ENCODE measurements at places on chromosomes 12 and 14.

DNA sequence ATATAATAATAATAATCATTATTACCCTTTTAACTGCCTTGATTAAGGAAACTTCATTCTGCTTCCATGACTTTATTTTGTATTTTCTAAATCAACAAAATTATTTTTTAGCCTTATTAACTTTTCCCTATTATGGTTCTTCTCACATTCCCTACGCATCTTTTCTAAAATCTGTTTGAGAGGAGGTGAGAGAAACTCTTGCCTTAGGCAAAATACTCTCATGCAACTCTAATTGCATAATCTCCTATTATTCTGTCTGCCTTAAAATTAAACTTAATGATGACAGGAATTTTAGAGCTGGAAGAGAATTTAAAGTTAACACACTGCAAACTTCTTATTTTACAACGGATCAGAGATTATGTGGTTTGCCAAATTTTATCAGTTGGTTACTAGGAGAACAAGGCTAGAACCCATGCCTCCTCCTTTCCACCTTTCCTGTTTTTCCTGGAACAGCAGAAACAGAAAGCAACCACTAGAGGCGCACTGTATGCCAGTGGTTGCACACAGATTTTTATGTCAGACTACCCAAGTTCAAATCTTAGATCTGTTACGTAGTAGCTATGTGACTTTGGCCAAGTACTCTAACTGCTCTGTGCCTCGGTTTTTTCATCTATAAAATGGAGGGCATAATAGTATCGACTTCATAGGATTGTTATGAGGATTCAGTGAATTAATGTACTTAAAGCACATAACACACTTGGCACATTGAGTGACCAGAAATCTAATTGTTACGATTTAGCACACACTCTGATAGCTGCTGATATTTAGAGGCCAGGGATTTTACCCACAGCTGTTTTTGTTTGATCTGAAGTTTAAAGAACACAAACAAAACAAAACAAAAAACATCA lies 4.3 kb upstream of the BRMS1L start:
- no peak for DNase-seq

- DNase-seq = no peak
Measured at GRCh38 chr12:10218021-10218420, 5.3 kb downstream of the GABARAPL1 start.

DNA sequence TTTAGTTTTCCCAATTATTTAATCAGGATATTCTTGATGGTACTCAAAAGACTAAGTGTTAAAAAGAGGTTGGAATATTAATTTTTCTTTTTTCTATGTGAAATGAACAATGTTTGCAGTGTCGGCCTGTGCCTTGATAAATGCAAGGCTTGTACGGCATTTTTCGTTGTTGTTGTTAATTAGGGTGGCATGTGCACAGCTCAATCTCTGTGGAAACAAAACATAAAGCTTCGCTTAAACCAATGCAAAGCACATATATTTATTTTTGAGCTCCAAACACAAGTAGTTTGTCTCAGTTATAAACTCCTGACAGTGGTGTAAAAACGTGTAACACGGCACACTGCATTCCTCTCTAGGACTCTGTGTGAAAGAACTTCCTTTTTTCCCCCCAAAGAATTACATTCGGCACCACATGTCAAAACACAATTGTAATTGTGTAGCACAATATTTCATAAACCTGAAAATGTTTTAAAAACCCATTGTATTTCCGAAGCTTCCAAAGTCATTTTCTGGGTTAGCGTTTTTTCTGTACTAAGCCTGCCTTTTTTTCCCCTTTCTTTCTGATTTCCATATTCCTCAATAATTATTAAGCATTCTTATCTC lies 498.0 kb downstream of the VRK1 start:
- DNase-seq = no peak

GRCh38 chr12:27539191-27539631 lies 15.2 kb downstream of the PPFIBP1 start:
- no peak for DNase-seq

DNA sequence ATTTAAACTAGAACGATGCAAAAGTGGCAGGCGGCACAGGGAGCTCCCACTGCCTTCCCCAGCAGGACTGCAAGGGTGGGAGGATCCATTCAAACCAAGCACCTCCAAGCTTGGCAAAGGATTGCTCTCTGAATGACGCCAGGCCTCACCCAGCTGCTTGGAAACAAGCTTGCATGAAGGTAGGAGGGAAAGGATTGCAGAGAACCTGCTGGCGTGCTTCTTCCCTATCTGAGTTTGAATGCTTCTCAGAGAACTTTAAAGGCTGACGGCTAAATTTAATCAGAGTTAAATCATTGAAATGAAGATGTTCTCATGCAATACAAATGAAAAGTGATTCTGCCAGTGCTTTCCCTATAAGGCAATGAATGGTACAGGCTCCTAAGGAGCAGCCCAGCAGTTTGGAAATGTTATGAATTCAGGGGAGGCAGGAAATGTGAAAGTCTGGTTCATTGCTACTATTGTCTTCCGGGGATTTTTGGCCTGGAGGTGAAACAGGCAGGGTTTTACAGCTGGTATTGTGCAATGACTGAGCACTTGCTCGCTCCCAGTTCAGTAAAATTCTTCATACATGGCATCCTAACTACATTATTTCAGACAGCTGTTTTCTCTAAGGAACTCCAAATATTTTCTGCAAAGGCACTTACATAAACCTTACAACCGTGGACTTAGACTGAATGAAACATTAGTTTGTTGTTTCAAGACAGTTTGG lies 31.9 kb upstream of the DUSP6 start:
- DNase-seq = peak; percentile 92

DNA sequence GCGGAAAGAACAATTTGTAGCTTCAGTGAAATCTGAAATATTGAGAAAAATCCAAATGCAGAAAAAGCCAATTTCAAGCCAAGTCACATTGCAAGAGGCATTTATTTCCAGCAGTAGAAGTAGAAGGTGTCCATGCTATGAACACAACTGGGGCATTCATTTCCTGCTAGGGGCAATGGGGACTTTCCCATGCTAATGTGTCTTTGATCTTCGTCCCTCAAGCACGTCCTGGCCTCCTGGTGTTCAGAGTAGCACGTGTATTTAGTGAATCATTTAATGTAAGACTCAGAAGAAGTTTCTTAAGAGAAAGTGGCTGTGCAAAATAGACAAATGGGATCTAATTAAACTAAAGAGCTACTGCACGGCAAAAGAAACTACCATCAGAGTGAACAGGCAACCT lies 267.9 kb downstream of the TMEM132C start:
- no peak for DNase-seq

DNA sequence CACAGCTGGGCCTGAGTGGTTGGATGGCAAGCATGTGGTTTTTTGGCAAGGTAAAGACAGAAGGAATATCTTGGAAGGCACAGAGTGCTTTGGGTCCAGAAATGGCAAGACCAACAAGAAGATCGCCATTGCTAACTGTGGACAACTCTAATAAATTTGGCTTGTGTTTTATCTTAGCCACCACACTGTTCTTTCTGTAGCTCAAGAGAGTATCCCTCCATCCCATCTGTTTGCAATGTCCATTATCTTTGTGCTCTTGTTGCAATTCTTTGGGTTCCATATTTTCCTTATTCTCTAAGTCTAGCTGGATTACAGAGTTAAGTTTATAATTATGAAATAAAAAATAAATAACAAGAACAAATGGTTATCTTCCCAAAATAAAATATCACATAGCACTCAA lies 6.7 kb upstream of the DAAM1 start:
- no peak for DNase-seq

GRCh38 chr14:76810953-76811400 lies 1.7 kb downstream of the ANGEL1 start:
- no peak for DNase-seq

DNA sequence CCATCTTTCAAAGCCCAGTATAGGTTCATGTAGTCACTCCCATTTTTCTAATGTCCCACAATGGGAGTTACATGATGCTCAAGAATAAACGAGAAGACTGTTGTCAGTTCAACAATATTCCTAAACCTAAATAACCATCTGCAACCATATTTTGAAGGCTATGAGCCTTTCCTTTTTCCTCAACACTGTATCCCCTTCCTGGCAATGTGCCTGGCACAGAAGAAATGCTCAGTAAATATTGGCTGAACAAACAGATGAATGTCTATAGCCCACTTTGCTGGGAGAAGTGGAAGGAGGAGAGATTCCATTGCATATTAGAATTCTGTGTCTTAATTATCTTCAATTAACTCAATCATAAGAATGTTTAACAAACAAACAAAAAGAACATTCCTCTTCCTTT lies 6.1 kb downstream of the ARMH4 start:
- DNase-seq = no peak

- DNase-seq = no peak
Measured at GRCh38 chr12:128408669-128409068, 141.7 kb downstream of the TMEM132C start.

GRCh38 chr14:81818271-81818670 lies 284.6 kb upstream of the SEL1L start:
- DNase-seq = no peak

- DNase-seq = no peak
Measured at GRCh38 chr12:92213166-92213565, 67.5 kb upstream of the BTG1 start.

GRCh38 chr12:109436188-109436560 lies 40.9 kb downstream of the KCTD10 start:
- DNase-seq = no peak

DNA sequence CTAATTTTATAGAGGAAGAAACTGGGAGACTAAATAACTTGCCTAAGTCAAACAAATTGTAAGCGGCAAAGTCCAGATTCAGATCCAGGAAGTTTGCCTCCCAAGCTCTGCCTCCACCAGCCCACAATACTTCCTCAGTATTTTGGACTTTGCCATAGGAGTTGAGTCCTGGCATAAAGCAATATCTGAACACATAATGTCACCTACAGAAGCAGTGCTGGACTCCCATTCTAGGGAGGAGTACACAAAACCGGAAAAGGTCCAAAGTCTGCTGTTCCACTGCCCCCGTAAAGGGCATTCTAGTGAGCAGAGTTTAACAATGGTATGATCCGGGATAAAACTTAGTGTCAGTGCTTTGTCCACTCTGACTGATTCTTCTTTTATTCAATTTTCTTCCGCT lies 340.5 kb downstream of the FUT8 start:
- DNase-seq = no peak

- DNase-seq = no peak
Measured at GRCh38 chr12:89874146-89874545, 165.5 kb upstream of the ATP2B1 start.

- DNase-seq = peak; percentile 68
Measured at GRCh38 chr12:101018540-101018939, 191.5 kb downstream of the SLC5A8 start.

DNA sequence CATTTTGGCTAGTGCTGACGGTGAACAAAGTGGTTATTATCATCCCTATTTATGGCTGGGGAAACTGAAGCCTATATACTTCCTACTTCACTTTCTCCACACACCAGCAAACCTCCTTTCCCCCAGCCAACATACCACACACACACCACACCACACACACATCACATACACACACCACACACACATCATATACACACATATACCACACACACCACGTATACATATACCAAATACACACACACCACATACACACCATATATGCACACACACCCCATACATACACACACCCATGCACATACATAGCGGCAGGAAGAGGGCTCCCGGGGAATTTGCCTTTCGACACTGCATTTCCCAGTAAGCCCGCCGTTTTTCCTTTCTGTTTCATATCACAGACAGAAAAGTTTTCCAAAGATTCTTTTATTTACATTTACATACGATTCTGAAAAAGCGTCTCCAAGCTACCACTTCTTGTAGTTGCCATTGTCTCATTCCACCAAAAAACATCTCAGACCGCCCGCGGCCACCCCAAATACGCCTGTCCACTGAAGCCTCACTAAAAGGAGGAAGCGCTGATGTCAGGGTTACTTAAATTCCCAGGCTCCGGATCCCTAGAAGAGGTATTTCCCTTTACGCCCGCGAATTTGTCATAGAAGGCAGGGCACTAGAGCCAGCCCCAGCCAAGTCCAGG lies 823 bp upstream of the RAB5B start:
- no peak for DNase-seq

- peak; percentile 20 for DNase-seq
Measured at GRCh38 chr12:102023343-102023930, 38.4 kb downstream of the WASHC3 start.

- no peak for DNase-seq
Measured at GRCh38 chr14:67515386-67516079, 17.6 kb upstream of the PLEKHH1 start.

- no peak for DNase-seq
Measured at GRCh38 chr12:19458733-19459132, 19.4 kb downstream of the AEBP2 start.

- DNase-seq = no peak
Measured at GRCh38 chr14:75401361-75401760, 26.5 kb upstream of the JDP2 start.

DNA sequence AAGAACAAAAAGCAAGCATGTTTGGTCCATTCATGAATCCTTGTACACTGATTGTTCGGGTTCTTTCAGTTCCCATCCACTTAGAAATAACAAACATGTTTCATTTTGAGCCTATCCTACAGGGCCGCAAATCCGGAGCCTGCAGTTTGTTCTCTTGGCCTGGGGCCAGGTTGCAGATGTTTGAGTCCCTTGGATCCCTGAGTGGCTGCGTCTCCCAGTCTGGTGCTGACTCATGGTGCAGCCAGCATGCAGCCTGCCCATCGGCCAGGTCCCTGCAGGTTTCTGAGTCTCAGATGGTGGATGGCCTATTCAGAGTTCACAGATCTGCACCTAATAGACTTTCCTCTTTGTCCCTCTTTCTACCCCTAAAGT lies 1.9 kb upstream of the DYNC1H1 start:
- no peak for DNase-seq

DNA sequence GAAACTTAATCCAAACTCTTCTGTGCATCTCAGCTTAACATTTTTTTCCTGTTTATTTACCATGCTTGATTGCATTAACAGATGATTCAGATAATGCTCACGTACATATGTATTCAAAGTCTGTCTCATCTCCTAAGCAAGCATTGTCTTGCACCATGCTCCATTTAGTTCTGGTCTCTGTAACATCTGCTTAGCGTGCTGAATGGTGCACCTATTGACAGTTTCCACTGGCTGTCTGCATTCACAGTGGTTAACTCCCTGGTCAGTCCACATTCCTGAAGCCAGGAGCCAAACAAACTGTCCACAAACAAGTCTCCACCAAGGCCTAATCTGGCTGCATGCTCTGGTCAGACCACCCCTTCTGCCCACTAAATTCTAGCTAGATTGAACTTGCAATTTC lies 83.9 kb downstream of the KNTC1 start:
- no peak for DNase-seq

GRCh38 chr12:131921866-131922769 lies 7.0 kb upstream of the PUS1 start:
- no peak for DNase-seq

DNA sequence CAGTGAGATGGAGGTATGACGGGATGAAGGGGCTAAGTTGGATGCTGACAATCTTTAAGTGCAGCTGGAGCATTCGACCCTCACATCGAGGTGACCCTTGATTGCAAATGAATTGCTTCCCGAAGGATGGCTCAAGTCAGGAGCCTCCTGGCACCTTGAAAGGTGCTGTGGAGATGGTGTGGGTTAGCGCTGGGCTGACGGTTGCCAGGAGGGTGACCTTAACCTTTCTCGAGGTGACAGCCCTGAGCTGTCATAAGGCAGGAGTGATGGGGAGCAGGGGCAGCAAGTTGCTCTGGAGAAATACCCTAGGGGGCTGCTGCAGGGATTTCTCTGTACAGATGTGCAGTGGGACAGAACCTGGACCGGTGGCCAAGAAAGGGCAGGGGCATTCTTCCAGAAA lies 122.8 kb downstream of the CRACR2A start:
- DNase-seq = no peak
